ENCODE measurements at places on chromosomes 7 and 10. TPM values are rescaled to one million over a fixed set of nuclear protein-coding genes. Genes with fewer than 3 reads are reported as not detected.
A peak's percentile ranks its signal among the peaks of the same experiment; 100 is the strongest.

- DNase-seq: no peak
Measured at GRCh38 chr7:101066141-101066832, 19.0 kb upstream of the TRIM56 start.

DNA sequence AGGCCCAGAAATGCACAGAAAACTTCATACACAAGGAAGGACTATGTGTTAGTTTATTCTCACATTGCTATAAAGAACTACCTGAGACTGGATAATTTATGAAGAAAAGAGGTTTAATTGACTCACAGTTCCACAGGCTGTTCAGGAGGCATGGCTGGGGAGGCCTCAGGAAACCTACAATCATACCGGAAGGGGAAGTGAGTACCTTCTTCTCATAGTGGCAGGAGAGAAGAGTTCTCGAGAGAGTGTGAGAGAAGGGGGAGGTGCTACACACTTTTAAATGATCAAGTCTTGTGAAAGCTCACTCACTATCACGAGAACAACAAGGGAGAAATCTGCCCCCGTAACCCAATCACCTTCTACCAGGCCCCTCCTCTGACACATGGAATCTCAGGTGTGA, 16.8 kb upstream of the RAMP3 start:
- no peak for DNase-seq

- DNase-seq: no peak
Measured at GRCh38 chr10:122204691-122205489, 66.2 kb upstream of the BTBD16 start.

GRCh38 chr7:154699417-154699816, 303.5 kb downstream of the PAXIP1 start:
- DNase-seq: no peak

DNA sequence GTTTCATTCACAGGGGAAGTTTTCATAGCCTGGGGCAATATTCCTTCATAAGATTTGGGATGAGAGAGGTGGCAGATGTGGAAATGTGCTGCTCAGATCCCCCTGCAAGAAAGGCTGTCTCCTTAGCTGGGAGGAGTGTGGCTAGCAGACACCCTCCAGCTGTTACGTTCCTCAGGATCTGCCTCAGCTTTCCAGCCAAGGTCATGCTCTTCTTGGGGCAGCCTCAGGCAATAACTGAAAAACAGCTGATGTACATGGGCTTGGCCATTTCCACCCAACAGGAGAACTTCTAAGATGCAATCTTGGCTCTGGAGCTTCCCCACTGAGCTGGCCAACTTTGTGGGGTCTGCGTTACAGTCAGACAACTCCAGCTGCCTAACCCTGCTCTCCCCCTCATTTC, 51.3 kb upstream of the SEPTIN7 start:
- DNase-seq: no peak

DNA sequence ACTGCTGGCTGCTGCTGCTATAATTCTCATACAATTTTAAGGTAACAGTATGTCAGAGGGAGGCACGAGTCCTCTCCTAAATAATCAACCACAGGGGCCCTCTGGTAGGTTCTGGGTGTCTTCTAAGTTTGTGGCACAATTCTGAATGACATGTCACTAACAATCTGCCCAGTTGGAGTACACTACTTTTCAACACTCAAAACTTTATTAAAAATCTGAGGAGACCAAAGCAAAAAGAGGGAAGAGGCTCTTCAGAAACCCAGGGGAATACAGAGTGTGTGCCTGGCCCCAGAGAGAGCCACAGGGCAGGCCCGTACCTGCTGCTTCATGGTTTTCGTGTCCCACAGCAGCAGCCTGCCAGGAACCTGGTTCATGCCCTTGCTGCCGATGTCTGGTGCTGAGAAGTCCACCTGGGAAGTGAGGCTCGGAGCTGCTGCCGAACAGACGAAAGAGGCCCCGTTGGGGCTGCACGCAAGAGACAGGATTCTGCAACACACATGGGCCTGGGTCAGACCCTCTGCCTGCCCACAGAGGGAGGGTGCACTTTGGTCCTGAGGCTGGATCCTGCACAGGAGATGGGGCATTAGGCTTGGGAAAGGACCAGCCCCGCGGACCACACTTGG, 18.3 kb downstream of the WDR91 start:
- DNase-seq: no peak

CTNNA3 gene
- 0.13 TPM for total RNA-seq

- DNase-seq: peak; percentile 69
Measured at GRCh38 chr7:24981171-24981951, 1.4 kb upstream of the OSBPL3 start.

- DNase-seq: no peak
Measured at GRCh38 chr7:121069346-121070100, 81.0 kb downstream of the CPED1 start.

- no peak for DNase-seq
Measured at GRCh38 chr10:77071001-77071511, 566.6 kb downstream of the KCNMA1 start.

MBL2 gene
- total RNA-seq: not detected

SFXN3 gene
- 51.2 TPM for total RNA-seq

DNA sequence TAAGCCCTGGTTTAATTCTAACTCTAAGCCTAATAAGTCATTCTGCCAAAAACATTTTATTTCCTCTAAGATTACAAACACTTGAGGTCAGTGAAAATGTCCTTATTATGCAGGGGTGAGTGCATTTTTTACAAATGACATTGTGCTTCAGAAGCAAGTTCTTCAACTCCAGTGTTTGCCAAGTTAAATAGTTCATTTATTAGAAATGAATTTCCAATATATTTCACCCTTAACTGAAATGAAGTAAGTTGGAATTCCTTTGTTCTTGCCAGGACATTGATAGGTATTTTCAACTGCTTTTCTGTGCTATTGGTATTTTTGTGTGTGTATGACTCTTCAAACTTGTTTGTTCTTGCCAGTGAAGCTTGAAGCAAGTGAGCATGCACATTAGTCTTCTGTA, 89.5 kb upstream of the CCDC6 start:
- DNase-seq: no peak

MYH16 gene
- 0.13 TPM for total RNA-seq

DNA sequence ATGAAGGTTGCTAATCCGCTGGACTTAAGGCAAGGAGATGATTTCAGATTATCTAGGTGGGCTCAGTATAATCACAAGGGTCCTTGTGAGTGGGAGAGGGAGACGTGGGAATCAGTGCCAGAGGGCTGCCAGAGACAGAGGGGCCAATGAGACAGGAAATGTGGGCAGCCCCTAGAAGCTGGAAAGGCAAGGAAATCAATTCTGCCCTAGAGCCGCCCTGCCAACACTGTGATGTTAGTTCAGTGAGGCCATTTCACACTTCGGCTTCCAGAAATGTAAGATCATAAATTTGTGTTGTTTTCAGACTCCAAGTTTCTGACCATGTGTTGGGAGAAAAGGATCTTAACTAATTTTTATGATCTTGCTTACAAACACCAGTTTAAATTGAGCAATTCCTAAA, 3.6 kb upstream of the GPNMB start:
- DNase-seq: no peak

DNA sequence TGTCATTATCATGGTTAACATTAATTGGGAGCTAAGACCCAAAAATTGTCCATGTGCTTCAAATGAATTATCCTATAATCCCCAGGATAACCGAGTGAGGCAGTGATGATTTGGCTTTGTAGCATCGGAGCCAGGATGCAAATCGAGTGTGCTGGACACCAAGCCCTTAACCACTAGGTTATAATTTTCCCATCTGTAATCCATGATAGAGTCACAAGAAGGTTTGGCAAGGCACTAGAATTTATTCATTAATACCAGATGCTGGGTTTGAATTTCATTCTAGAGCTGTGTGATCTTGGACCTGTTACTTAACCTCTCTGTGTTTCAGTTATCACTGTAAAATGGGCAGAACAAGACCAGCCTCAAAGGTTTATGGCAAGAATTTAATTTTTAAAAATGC, 21.0 kb upstream of the ITGB1 start:
- DNase-seq: no peak

CNPY1 gene
- total RNA-seq: not detected

- no peak for DNase-seq
Measured at GRCh38 chr7:143217806-143218205, 4.0 kb upstream of the TAS2R40 start.

DNA sequence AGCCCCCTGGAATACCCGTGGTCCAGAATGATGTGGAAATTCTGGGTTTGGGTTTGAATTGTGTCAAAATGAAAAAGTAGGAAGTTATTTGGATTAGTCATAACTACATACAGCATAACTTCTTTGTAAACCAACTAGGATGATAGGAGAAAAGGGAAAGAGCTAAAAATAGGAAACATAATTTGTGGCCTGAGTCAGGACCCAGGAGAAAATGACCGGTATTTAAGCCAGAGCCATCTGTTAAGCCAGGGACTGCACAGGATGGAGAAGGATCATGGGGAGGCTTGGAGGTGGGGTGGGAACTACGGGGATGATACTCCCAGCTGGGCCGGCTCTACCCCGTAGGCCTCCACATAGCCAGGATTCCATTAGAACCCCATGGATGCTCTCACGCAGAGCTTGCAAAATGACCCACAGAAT, 98.6 kb downstream of the MYOF start:
- DNase-seq: no peak

GRCh38 chr10:9766762-9767161, 1250.9 kb upstream of the CELF2 start:
- no peak for DNase-seq

ZNF33A gene
- total RNA-seq: 14.5 TPM

DNA sequence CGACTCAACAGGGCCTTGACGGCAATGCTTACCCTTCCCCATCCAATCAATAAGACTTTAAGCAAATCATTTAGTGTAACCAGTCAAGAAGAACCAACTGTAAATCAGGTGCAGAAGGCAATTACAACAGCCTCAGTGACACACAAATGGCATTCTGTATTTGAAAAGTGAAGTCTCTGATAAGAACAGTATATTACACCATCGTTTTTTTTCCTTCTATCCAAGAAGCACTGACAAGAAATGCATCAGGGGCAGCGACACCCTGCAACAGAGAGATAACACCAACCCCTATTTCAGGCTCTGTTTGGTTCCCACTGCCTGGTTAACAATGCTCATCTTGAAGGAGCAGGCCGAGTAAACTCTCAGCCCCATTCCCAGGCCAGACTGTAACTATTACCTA, 204.0 kb upstream of the AOAH start:
- DNase-seq: no peak

DNA sequence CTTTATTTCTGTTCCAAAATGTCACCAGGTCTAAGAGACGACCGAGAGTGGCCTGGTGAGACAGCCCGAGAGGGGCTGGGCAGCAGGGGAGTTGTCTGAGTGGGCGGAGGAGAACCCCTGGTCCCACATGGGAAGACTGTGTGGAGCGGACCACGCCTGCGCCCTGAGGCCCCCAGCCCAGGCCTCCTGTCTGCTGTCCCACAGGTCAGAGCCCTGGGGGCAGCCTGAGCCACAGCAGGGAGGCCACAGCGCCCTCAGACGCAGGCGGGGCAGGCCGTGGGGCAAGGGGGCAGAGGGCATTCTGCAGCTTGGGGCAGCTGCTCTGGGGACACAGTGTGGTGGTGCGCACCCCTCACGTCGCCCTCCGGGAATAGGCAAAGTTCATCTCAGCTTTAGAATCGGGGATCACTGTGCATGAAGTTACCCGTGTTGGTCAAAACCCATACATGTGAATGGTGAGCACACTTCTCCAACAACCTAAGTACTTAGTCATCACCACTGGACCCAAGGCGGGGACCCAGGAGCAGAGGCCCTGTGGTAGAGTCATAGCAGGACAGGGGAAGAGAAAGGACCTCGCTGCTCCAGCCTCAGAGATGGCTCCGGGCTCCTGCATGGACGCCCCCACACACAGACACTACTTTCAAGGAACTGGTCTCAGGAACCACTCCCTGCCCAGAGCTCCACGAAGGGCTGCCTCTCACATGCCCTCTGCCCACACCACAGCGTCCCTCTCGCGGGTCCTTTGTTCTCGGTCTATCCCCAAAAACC, 214.7 kb downstream of the ELFN1 start:
- no peak for DNase-seq

DNA sequence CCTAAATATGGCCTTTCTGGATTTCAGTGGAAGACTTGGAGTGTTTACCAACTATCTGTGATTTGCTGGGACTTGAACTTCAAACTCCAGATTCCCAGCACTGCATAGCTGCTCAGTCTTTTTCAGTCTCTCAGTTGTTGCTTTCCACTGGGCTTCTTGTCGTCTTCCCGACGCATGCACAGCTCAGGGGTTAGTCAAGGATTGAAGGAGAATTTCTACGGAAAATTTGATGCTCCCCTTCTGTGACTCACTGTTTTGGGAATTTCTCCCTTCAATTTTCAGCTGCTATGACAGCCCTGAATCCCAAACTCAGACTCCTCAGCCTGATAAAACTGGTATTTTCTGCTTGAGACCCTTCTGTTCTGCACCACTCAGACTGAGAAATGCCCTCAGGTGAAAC, 91.7 kb downstream of the CYP26A1 start:
- DNase-seq: no peak

DNA sequence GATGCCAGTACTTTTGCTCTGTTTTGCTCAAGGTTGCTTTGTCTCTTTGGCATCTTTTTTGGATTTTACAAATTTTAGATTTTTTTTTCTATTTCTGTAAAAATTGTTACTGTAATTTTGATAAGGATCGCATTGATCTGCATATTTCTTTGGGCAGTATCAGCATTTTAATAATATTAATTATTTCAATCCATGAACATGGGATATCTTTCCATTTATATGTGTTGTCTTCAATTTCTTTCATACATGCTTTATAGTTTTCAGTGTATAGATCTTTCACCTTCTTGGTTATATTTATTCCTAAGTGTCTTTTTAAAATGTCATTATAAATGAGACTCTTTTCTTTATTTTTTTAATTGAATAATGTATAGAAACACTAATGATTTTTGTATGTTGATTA, 301.6 kb upstream of the SEMA3D start:
- DNase-seq: no peak

DNA sequence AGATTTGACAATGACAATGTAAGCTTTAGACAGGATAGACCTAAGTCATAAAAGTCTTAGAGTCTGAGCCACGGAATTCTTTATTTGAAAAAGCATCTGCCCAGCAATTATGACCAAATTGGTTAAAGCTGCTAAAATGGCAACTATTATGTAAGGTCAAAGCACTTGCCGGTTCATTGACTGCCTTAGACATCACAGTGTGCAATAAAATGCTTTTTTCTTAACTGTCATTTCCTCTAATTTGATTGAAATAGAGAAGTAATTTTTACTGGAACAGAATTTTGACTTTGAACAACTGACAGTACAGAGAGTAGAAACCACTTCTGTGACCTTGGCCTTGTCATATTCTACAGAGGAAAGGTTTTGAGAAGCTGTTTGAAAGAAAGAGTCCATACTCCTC, 142.9 kb downstream of the THSD7A start:
- no peak for DNase-seq

PPP1R9A gene
- total RNA-seq: 9.6 TPM

DNA sequence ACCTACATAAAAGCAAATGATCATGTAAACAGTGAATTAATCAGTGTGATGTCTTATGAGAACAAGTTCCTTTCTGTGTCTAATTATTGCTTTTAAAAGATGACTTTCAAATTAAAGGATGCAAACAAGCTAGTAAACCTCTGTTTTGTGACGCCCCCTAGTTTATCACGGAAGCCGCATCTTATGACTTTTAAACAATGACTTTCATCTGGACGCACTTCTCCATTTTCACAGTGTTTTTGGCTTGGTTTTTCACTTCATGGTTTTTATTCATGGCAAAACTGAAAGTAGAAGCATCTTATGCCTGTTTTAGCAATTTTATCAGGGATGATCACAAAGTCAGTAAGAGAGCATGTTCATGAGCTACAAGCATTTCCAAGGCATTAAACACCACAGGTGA, 35.0 kb downstream of the ITGA8 start:
- DNase-seq: no peak
